ENCODE measurements at places on chromosomes 2 and 18.
A peak's percentile ranks its signal among the peaks of the same experiment; 100 is the strongest.

GRCh38 chr2:55119711-55120487, 69.6 kb upstream of the RTN4 start:
- no peak for DNase-seq

GRCh38 chr18:42412281-42412680, 457.2 kb downstream of the PIK3C3 start:
- no peak for DNase-seq

- no peak for DNase-seq
These were observed 355.9 kb upstream of the HNRNPA3 start for GRCh38 chr2:176856683-176857082.

GRCh38 chr18:27042177-27042576, 142.9 kb downstream of the CHST9 start:
- DNase-seq = no peak

DNA sequence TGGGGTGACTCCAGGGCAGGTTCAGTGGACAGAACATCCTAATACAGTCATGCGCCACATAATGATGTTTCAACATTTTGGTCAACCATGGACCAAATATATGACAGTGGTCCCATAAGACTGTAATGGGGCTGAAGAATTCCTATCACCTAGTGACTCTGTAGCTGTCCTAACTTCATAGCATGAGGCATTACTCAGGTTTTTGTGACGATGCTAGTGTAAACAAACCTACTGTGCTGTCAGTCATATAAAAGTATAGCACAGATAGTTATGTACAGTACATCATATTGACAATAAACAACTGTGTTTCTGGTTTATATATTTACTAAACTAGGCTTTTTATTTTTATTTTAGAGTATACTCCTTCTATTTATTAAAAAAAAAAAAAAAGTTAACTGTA, 87.1 kb downstream of the CACNB4 start:
- no peak for DNase-seq

- no peak for DNase-seq
These were observed 993 bp downstream of the COX7A2L start for GRCh38 chr2:42359965-42360483.

DNA sequence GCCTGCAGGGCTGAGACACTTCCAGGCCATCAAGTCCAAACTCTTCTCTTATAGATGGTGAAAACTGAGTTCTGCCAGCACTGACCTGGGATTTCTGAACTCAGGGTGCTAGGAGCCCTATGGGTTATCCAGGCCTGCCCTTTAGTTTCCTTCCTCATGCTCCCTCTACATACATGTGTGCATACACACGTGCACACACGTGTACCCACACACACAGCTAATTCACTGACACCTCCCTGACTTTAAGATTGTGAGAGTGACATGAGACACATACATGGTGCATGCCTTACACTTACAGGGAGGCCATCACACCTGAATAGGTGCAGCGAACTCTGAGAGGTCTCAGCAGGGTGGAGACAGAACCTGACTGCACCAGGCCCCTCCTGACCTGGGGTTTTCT, 267.4 kb downstream of the CYP26B1 start:
- DNase-seq = no peak

- no peak for DNase-seq
These were observed 92.1 kb downstream of the NFATC1 start for GRCh38 chr18:79487801-79488201.

GRCh38 chr2:170815746-170816503, 762 bp upstream of the GAD1 start:
- DNase-seq = peak; percentile 85

GRCh38 chr2:41851554-41851953, 196.3 kb upstream of the PKDCC start:
- DNase-seq = no peak

- DNase-seq = peak; percentile 66
These were observed 83.6 kb downstream of the ASXL2 start for GRCh38 chr2:25794544-25795276.

DNA sequence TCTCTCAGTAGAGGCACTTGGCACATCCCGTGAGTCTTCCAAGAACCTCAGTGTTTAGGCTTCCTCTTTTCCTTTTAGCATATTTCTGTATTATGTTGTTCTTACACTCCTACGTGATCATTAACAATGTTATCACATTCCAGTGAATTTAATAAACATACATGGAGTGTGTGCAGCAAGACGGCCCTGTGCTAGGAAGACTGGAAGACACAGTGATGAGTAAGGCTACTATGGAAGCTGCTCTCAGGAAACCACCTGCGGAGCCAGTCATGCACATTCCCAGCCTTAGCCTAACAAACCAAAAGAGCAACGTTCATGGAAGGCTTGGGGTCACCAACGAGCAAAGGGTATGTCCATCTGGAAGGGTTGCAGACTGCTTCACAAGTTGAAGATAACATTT, 103.4 kb downstream of the ETAA1 start:
- DNase-seq = no peak

GRCh38 chr2:205732314-205732713, 50.0 kb downstream of the NRP2 start:
- DNase-seq = no peak

DNA sequence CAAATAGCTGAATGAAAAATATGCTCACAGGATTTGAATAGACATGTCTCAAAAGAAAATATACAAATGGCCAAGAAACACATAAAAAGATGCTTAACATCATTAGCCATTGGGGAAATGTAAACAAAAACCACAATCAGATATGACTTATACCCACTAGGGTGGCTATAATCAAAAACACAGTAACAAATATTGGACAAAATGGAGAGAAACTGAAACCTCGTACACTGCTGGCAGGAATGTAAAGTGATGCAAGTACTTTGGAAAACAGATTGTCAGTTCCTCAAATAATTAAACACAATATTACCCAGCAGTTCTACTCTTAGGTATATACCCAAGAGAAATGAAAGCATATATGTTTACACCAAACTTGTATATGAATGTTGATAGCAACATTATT, 213.0 kb downstream of the PHLPP1 start:
- no peak for DNase-seq

DNA sequence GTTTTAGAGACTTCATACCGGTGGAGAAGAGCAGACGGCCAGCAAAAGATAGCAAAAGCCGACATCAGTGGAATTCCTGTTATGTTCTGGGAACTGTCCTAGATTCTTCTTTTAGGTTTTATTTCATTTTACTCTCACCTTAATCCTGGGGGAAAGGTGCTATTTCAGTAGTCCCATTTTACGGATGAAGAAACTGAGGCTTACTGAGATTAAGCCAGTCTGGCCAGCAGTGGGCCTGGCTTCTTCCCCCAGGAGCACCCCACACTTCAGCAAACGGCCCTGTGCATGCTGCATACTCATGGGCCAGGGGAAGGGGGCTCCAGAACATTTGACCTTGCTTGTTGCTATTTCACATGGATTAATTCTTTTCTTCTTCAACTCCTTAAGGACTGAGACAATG, 56.7 kb downstream of the NTSR2 start:
- DNase-seq = no peak

DNA sequence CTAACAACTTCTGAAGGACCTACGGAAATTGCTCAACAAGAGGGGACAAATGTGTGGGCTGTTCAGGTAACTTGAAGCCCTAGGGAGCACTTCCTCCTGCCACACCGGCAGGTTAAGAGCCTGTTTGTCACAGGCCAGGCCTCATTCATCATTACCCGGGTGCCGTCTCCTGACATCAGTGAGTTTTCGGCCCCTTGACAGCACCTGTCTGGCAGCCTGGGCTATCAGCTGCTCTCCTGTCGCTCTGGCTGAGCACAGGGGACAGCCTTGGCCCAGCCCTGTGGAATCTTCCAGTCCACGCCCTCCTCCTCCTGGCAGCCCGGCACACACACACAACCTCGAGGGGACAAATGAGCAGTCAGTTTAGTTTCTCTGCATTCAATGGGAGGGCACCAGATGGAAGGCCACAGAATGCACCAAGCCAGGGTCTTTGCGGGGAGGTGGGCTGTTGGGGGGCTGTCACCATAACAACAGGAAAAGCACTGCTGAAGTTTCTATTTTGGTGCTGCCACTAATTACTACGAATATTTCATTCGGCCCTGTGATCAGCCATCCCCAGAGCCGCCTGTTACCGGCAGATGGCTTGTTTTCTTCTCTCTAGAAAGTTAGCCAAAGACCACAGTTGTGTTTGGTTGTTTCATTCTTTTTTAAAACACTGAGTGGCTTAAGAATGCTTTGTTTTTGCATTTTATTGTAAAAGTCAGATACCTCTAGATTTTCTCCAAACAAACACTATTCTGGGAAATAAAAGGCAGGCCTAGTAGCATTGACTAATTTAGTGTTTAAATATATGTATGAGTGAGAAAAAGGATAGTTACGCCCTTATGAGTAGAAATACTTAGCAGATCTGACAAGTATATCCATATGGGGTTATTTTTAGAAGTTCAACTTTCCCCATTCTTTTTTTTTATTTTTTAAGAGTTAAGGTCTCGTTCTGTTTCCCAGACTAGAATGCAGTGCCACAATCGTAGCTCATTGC, 189.9 kb upstream of the NDUFV2 start:
- peak; percentile 27 for DNase-seq

GRCh38 chr18:23314672-23315071, 138.4 kb upstream of the RIOK3 start:
- DNase-seq = no peak

DNA sequence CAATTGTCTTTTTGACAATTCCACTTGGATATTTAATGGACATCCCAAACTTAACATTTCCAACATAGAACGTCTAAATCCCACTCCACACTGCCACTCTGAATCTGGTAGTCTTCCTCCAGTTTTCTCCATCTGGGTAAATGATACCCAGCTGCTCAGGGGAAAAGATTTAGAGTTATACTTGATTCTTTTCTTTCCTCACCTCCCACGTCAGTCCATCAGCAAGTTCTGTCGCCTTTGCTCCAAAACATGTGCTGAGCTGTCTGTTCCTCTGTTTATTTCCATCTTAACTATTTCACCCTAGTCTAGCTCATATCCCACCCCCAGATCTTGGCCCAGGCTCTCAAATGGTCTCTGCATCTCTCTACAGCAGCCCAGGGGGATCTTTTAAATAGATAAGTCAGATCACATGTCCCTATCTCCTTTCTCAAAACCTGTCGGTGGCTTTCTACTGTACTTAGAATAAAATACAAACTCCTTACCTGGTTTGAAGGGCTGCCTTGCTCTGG, 43.4 kb upstream of the GMCL1 start:
- DNase-seq = no peak

GRCh38 chr2:109339519-109339966, 210.5 kb downstream of the SH3RF3 start:
- DNase-seq = no peak

GRCh38 chr2:28201671-28202180, 190.9 kb upstream of the FOSL2 start:
- no peak for DNase-seq

GRCh38 chr2:107102176-107102575, 216.2 kb upstream of the ST6GAL2 start:
- no peak for DNase-seq

DNA sequence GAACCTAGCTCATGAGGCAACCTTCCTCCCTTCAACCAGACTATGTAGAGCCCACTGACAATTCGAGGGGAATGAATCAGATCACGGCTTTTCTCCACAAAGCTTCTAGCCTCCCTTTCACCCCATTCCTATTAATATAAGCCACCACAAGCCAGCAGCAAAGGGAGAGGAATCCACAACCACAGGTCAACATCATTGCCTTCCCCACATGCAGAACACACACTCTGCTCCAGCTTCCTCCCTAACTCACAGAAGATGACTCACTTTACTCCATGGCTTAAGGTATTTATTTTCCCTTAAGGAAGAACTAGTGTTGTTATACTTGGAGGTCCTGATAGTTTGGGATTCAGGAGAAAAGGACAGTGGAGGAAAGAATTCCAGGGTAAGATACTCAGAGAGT, 272.2 kb downstream of the C1D start:
- DNase-seq = no peak

DNA sequence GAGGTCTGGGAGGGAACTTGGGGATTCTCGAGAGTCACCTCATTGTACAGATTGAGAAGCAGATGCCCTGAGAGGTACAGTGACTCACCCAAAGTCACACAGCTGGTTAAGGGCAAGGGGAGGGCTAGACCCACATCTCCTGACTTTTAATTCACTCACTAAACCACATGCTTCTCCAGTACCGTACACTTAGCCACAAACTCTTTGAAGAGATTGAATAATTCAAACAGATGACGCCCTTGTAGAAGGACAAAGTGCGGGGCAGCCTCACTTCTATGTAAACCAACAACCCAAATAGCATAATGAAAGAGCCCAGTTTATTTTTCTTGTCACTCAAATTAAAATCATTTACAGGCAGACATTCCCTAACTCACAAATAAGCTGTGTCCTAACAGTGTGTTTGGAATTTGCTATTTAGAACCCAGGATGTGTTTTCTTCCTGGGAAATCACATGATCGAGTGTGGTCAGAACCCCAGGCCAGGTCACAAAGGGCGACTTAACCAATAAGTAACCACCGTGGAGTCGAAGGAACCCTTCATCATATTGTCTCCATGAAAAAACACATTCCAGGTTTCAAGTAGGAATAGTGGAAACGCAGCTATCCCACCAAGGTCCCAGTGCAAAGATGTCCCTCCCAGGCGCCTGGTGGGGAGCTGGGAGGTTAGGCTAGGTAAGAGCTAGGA, 35.8 kb upstream of the PTPN4 start:
- no peak for DNase-seq
